ENCODE measurements at places on chromosomes 6 and 20.
A peak's percentile ranks its signal among the peaks of the same experiment; 100 is the strongest.

DNA sequence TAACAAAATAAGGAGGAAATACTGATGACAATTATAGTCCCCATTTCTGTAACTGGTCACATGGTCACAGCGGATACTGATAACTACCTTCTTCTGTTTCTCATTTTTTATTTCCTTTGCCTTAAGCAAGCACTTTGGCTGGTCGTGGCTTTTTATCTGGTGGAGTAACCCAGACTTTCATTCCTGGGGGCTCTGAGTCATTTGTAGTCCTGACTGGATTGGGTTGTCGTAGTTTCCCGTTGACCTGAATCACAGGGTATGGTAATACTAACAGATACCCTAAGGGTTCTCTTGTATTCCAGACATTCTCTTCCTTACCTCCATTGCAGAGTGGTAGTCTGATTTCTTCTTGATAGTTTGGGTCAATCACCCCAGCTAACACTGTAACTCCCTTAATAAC, 500.3 kb upstream of the ADGRB3 start:
- DNase-seq: no peak

DNA sequence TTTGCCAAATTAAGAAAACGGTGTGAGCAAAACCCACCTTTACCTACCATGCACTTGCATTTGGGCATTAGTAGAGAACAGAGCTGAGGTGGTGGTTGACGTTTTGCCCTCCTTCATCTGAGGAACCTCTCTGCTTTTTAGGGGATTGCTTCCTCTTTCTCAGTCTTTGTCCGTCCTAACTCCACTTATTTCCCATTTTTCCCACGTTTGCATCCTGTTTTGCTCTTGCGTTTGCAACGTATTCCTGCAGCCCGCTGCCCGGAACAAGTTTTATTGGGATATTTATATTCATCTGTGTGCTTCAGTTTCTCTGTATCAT, 374 bp upstream of the SERINC1 start:
- DNase-seq: no peak

DNA sequence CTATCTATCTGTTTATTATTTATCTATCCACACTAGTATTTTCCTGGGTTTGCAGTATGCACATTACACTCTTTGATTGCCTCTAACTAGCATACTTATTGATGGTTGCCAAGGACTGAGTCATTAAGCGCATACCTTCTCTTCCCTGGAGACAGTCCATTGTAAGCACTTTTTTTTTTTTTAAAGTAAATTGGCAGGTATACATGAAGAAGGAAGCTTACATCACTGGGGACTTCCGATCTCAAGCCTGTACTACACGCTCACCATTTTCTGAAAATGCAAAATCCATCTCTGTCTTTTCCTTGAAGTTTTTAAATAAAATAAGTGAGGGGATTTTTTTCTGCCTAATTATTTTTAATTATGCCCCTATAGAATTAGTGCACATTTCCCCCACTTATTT, 63.5 kb downstream of the HMGN3 start:
- peak; percentile 73 for DNase-seq

DNA sequence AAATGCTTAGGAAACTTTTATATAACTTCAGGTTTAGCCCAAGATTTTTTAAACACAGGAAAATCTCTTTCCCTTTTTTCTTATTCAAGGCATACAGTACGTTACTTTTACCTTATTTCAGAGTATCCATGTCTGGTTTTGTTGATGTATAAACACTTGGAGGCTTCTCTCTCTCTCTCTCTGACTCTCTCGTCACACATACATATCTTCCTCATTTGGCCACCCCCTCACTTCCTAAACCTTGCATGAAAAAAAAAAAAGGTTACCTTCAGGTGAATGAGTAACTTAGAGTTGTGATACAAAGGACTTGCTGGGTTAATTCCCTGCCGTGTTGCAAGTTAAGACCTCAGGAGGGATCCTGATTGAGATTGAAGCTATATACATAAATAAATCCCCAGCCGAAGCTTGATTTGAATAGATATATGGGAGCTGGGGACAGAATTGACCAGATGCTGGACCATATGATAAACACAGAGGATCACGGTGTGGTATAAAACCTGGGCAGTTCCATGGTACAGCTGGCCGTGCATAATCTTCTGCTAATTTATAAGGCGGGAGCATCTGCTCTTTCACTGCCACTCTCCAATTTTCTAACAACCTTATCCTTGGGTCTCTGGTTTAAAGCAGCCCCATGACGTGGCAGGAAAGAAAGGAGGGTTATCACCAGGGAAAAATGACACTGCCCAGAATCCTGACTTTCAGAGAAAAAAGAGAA, 55.1 kb upstream of the IL20RA start:
- peak; percentile 22 for DNase-seq

DNA sequence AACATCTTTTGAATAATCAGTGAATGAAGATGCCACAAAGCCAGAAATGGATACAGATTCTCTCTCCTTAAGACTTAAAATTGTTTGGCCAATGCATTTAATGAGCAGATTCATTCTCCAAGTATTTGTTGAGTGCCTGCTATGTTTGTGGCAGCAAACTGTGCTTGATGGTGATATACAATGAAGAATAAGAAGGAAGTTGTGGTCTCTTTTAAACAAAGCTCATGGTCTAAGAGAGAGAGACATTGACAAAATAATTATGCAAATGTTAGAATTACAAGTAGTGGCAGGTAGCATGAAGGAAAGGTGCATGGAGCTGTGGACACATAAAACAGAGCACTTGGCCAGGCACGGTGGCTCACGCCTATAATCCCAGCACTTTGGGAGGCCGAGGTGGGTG, 28.3 kb downstream of the NFATC2 start:
- DNase-seq: no peak

DNA sequence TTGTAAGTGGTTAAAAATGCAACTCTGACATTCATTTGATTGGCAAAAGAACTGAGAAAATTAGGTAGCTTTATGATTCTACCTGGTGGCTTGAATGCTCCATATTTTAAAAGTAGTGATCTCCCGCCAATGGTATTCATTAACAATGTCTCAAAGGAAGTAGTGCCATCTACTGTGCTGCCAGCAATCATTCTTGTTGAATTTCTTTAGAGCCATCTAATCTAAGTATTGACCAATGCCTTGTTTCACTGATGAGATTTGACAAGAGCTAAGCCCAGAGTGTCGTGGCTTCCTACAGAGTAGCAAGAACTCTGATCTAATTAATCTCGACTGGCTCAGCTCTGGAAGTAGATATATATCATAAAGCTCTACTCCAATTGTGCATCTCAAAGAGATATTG, 696.7 kb downstream of the C6orf118 start:
- no peak for DNase-seq

DNA sequence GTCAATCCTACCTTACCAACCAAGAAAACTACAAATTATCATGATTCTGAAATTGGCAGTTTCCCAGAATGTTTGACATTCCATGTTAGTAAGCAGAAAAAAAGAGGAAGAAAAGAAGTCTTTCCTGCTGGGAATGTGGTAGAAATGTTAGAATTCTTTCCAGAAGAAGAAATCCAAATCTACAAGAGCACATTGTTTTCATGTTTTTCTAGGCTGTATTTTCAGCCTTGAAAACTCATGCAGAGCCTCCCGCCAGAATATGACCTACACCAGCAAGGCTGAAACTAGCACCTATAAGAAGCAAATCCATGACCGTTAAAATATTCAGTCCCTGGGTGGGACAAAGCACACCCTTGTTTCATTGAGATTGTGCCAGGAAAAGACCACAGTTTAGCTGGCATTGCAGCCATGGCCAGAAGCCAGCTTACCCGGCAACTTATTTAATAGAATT, 259.4 kb downstream of the GJA1 start:
- no peak for DNase-seq

- DNase-seq: no peak
Measured at GRCh38 chr6:45830441-45831139, 185.1 kb downstream of the CLIC5 start.

DNA sequence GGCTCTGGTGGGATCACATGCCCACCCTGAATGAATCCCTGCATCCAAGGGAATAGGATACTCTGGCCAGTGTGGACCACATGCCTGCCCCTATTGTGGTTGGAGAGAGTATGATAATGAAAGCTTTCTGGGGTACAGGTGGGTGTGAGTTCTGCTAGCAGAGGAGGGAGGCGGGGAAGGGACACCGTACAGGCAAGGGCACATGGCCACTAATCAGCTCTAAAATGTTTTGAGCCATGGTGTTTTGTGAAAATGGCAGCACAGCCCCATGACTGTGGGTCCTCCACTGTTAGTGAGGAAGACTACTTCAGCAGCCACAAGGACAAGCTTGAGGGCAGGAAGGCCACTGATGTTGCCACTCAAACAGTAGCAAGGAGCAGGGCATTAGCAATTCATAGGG, 11.9 kb upstream of the DHX35 start:
- no peak for DNase-seq

DNA sequence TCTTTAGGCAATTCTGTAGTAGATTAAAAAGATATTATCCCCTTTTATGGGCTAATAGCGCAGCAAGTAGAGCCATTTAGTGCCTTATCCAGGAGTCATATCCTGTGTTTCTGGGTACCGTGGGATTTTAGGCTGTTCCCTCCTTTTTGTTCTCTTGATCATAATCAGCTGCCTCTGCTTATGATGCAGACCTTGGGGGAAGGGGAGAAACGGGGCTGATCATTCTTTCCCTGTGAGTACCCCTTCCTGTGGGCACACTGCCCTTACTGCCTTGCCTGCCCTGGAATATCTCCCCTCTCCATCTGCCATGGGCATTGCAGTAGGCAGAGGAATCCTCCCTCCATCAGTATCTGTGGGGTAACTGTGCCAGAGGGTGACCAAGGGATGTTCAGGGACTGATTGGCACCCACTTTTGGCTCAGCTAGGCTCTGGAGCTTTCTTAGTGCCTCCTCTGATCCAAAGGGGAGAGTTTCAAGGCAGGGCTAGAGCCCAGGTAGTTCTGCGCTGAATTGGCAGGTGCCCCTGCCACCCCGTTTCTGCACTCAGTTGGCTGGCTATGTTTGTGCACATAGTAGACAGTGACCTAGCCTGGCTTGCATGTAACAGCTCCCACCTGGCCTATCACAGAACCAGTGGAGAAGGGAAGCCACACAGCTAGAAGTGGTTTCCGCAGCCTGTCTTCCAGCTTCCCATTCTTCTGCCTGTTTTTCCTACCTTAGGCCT, 103.3 kb downstream of the FIG4 start:
- peak; percentile 36 for DNase-seq

GRCh38 chr6:8785223-8785622, 349.9 kb upstream of the SLC35B3 start:
- DNase-seq: no peak

- no peak for DNase-seq
Measured at GRCh38 chr20:32019156-32019510, 8.9 kb downstream of the CCM2L start.

DNA sequence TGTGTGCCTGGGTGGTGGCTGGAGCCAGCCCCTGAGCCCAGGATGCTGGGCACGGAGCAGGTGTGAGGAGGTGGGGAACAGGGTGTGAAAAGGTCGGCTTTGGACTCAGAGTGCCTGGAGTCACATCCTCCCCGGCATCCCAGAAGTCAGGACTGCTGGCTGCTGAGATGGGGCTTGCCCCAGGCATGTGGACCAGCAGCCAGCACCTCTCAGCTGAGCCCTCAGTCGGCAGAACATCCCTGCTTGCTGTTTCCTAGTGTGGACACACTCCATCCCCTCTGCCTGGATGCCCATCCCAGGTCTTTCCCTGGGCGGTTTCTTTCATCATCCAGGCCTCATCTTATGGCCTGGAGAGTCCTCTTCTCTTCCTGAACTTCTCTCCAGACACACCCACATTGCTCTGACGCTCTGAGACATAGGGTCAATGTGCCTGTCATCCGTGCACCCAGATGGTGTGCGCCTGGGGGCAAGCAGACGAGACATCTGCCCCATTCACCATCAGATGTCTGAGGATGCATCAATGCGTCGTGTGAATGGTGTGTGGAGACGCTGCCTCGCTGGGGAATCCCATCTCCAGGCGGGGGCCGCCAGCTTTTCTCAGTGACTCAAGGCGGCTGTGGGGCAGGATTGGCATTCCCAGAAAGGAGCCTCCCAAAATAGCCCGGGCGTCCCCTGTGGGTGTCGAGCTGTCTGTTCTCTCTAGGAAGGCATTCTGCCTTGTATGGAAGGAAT, 104.2 kb downstream of the SYCP2 start:
- DNase-seq: no peak

DNA sequence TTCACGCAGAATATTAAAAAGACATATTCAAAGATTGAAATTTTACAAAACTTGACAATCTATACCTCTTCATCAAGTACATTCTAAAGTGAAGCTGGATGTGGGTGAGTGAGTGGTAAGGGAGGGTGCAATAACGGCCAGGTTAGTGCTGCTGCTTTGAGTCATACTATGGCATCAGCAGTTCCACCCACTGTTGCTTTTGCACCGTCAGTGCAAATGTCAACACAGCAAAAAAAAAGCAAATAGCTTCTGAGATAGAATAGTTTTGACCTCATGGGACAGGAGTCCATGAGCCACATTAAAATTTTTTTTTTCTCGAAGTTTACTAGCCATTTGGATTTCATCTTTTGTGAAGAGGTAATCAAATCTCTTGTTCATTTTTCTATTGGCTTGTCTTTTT, 31.8 kb downstream of the PSMF1 start:
- DNase-seq: peak; percentile 20

- DNase-seq: no peak
Measured at GRCh38 chr6:25315194-25316177, 36.3 kb downstream of the CARMIL1 start.

DNA sequence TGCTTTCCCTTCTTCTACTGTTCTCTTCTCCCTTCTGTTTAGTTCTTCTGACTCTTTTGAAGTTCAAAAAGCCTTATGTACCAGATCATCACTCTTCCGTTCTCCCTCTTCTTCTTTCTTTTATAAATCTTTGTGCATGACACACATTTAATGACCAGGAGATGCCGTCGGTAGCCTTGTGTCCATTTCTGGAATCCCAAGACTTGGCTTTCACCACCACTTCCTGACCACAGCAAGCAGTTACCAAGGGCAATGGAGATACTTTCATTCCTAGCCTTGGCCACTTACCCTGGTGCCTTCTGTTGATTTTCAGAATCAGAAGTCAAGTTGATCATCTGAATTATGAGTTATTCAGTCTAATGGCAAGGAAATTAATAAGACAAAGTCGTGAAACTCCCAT, 268.5 kb upstream of the QKI start:
- DNase-seq: no peak

- DNase-seq: no peak
Measured at GRCh38 chr6:167963589-167964057, 33.8 kb upstream of the KIF25 start.

DNA sequence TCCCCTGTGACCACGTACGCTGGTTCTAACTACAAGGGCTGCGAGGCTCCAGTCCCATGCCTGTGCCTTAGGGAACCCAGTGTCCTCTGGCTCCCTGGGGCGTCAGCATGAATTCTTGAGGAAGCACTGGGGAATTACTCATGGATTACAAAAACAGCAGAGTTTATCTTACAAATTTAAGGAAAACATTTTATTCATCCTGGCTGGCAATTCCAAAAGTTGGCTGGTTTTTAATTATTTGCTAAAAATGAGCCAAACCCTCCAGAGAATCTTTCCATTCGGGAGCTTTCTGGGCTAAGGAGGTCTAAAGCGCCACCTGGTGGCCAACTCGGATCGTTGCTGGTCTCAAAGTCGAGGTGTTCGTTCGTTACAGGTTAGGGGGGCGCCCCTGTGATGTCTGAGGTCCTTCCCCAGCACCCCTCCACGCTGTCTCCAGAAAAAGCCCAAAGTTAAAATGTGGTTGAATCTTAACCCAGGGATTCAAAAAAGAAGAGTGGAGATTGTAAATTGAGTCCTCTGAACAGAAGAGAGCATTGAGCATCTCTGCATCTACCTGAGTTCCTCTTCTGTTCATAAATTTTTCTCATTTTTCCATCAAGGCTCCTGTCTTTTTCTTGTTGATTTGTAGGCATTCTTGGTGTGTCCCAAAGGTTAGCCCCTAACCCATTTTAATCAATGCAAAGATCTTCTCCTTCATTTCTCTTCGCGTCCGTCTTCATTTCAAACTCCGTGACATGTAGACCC, 99.4 kb downstream of the BFSP1 start:
- DNase-seq: no peak

GRCh38 chr6:51027283-51028065, 208.8 kb downstream of the TFAP2B start:
- DNase-seq: no peak

All from epithelial cell of prostate (primary cell).